Large intestine (tissue), 12 donors: ENCODE measurements at places on chromosomes 12 and 14.

DNA sequence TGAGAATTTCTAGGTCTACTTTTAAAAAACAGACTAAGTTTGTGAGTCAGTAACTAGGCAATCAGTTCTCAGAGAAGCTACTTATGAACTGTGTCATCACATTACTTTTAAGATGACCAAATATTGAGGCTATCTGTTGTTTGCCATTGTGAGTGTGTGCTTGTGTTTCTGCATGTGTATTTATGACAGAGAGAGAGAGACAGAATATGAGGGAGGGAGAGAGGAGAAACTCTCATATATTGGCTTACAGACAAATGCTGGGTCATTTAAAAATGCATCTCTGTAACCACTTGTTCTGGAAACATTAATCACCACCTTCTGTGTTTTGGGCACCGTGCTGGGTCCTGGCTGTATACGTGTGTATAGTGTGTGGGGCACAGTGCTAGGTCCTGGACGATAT lies 161.5 kb upstream of the FRMD6 start:
- DNase-seq: no peak

DNA sequence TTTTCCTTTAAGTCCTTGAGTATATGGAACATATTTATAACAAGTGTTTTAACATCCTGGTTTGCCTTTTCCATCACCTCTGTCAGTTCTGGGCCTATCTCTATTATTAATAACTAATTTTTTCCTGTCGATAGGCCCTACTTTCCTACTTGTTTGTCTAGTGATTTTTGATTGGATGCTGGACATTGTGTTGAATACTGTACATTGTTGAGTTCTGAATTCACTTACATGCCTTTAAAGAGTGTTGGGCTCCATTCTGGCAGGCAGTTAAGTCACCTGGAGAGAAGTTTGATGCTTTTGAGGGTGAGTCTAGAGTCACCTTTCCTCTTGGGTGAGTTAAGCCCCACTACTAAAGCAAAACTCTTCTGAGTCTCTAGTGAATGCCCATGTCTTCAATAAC lies 77.5 kb upstream of the C14orf180 start:
- no peak for DNase-seq

DNA sequence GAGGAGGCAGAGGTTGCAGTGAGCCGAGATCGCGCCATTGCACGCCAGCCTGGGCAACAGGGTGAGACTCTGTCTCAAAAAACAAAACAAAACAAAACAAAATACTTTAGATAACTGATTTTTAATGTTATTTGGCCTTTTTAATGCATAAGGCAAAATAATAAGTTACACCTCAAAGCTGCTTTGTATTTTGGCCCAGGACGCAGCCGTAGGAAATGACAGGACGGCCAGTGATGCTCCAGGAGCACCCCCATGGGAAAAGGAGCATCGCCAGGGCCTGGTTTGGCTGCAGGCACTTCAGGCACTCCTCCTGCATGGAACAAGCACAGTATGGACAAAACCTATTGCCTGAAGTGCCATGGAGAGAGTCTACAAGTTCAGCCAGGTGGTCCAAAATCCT lies 3.5 kb upstream of the NFKBIA start:
- no peak for DNase-seq

- no peak for DNase-seq
Observed at GRCh38 chr14:60760209-60760608, 25.6 kb downstream of the MNAT1 start.

DNA sequence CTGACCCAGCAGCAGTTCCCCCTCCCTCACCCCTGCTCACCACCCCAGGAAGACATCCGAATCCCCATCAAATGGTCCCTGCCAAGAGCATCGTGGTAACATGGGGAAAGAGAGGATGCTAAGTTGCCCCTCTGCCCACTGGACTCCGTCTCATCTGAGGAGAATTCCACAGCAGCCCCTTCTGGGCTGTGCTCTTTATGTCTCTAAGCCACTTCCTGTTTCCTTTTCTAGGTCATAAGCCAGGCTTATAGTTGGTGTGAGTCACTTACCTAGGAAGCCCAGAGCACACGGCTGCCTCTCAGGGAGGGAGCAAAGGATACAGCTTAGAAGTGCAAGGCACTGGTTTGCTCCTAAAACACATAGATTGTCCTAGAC lies 76.0 kb downstream of the VCPKMT start:
- DNase-seq: peak; percentile 49

DNA sequence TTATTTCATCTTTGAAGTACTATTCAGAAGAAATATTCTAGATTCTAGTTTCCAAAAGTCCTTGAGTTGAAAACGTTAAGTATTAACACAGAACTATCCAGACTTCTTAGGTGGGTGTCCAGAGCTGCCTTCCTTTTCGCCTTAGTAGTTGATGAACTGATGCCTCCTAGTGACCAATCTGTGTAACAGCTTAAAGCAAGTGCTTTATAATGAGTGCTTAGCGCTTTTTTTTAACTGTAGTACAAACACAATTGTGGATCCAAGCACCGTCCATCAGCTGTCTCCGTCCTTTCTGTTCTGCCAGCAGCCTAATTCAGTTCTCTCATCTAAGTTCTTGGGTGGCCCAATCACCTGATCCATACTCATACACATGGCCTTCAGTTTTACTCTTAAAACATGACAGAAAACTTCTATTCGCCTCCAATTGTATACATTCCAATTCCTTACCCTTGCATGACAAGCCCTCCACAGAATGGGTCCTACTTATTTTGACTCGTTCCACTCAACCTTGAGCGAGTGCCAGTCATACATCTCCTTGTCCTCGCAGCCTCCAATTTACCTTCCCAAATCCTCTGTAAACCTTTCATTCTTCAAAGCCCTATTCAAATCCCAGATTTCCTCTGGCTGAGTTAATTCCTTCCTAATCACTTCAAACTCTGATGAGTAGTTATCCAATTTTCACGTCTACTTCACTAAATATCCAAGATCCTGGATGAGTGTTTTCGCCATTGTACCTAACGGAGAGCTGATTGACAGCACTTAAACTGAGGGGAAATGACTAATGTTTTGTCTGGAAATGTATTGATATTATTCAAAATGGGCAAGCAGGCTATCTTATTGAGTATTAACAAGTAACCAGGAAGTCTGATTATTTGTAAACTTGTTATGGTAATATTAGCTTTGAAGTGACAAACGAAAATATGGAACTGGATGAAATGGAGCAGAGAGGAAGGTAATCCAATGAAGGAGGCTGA lies 5.8 kb upstream of the PHLDA1 start:
- no peak for DNase-seq

DNA sequence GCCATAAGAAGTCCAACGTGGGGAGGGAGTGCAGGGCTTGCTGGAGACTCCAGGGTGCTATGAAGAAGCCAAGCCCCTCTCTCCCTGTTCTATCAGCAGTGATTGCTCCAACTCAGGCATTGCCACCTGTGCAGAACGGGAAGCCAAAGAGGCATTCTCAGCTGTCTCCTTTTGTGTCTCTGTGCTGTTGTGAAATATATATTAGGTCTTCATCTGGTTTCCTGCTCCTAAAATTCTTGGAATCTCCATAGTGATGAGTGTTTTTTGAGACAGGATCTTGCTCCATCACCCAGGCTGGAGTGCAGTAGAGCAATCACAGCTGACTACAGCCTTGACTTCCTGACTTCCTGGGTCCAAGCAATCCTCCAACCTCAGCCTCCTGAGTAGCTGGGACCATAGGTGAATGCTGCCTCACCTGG lies 51.2 kb upstream of the AEBP2 start:
- no peak for DNase-seq

GRCh38 chr12:25957793-25958427 lies 572 bp upstream of the RASSF8 start:
- no peak for DNase-seq

DNA sequence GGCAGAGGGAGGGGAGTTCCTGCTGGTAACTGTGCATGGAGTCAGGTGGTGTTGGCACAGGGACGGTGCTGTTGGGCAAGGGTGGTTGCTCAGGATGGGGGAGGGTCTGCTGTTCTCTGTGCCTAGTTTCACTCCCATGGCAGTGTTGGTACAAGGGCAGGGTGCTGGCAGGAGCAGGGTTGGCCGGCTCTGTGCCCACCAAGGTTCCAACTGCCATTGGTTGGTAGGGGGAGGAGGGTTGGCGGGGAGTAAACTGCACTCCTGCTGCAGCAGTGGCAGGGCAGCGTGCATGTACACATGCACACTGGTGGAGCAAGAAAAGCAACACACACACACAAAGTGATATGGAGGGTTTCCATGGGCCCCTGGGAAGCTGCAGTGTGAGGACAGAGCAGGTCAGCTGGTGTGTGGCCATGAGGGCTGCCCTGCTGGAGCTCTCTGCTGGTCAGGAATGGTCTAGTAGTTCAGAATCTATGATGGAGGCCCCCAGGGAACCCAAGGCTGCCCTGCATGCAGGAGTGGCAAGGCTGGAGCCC lies 269.9 kb upstream of the MGAT4C start:
- DNase-seq: no peak

- no peak for DNase-seq
Observed at GRCh38 chr12:111056618-111057521, 136.5 kb upstream of the MYL2 start.

DNA sequence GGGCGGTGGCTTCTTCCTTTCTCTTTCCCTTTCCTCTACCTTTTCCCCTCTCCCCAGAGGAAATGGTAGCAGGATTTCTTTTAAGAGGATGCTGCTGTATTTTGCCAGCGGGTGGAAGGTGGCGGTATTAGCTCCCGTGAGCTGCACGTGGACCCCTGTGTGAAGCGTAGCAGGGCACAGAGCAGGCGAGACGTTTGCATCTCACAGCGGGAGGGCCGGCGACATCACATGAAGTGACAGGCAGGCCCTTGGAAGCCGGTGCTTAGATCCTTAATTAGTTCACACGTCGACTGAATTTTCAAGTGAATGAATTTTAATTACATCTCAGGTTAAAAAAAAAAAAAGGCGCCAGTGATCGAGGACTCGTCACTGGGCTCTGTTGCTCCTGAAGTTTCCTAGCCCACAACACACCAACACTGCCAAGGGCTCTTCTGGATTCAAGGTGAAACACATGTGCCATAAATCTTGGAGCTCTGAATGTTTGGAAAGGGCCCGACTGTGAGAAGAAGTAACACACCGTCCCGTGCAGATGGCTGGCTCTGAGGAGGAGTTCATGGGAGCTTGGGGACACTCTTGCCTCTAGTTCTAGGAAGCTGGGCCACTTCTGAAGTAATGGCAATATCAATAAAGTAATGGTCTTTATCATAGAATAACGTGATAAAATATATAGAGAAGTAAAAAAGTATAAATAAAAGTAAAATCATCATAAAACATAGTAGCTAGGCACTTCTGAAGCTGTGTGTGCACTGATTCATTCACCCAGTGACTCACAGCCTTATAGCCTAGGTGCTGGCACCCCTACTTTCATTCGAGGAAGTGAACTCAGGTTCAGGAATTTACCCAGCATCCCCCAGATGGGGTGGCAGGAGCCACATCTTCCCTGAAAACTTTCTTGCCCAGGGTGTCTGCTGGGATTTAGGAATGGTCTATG lies 75.3 kb downstream of the AACS start:
- no peak for DNase-seq

DNA sequence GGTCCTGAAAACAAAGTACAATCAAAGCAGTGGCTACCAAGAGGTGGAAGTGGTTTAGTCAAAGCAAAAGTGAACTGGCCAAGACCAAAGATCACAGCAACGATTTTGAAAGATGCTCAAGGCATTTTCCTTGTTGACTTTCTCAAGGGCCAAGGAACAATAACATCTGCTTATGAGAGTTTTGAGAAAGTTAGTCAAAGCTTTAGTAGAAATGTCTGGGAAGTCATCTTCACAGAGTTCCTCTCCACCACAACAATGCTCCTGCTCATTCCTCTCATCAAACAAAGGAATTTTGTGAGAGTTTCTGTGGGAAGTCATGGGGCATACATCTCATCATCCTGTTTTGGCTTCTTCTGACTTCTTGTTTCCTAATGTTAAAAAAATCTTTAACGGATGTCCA lies 80.1 kb downstream of the PLEKHA5 start:
- no peak for DNase-seq

DNA sequence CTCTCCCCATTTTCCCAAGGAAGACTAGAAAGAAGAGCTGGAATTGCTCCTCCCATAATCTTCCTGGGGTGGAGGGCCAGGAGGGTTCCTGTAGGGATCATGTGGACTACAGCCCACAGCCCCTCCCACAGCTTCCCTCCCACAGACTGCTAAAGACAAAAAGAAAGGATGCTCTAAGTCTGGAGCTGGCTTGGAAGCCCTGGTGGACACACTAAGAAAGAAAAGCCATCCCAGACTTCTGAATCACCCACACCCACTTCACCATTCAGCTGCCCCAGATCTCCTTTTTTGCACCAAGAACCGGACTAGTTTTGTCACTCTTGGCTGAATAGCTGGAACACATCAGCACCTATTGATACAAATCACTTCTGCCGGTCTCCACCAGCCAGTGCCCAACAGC lies 56.8 kb upstream of the PLXNC1 start:
- DNase-seq: no peak

DNA sequence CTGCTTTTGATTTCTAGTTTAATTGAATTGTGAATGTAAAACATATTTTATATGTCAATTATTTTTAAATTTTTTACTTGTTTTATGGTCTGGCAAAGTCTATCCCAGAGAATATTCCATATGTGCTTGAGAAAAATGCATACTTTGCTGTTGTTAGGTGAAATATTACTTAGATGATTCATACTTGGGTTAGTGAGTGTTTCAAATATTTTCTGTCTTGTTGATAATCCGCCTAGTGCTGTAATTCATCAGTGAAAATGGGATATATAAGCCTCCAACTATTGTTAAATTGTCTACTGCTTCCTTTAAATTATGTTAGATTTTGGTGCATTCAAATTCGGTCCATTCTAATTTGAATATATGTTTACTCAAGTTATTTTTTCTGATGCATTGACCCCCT lies 395.5 kb downstream of the LRFN5 start:
- no peak for DNase-seq

GRCh38 chr14:95290021-95290420 lies 29.7 kb downstream of the CLMN start:
- DNase-seq: no peak

DNA sequence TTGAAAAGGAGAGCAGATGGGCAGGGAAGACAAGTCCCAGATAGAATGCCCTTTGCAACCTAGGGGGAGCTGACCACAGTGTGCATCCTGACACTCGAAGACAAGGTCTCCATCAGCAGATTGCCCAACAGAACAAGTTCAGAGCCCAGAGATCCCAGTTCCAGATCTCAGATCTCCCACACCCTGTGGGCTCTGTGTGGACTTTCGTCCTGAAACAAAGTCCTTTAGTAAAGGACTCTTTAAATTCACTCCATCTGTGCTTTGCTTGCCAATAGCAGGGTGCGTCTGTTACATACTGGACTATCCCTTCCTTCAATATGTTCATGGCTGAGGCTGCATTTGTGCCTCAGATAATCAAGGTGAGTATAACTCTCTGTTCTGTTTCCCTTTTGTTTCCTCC lies 8.7 kb upstream of the C1RL start:
- peak; percentile 79 for DNase-seq
